ENCODE measurements at places on chromosomes 12 and 14.
A peak's percentile ranks its signal among the peaks of the same experiment; 100 is the strongest.

- peak; percentile 76 for DNase-seq
These were observed 239.1 kb downstream of the DIO2 start for GRCh38 chr14:79972230-79972629.

GRCh38 chr12:64560396-64561301 lies 49.6 kb upstream of the RASSF3 start:
- DNase-seq: peak; percentile 98

DNA sequence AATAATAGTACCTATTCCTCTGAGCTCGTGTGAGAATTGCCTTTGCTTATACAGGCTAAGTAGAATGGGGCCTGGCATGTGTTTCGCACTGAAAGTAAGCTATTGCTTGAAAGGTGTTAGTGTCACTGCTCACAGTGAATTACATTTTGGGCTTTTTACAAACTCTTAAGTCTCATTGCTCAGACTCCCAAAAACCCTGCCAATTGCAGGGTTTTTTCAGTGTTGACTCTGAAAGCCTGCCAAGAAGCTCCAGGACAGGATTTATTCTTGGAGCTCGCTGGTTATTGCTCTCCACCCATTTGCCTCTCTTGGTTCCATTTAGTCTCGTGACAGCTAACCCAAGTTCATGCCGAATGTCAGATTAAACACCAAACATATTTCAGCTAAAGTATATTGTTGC lies 39.8 kb downstream of the NOPCHAP1 start:
- DNase-seq: peak; percentile 79

- DNase-seq: no peak
These were observed 122.4 kb downstream of the ANO6 start for GRCh38 chr12:45338272-45338671.

DNA sequence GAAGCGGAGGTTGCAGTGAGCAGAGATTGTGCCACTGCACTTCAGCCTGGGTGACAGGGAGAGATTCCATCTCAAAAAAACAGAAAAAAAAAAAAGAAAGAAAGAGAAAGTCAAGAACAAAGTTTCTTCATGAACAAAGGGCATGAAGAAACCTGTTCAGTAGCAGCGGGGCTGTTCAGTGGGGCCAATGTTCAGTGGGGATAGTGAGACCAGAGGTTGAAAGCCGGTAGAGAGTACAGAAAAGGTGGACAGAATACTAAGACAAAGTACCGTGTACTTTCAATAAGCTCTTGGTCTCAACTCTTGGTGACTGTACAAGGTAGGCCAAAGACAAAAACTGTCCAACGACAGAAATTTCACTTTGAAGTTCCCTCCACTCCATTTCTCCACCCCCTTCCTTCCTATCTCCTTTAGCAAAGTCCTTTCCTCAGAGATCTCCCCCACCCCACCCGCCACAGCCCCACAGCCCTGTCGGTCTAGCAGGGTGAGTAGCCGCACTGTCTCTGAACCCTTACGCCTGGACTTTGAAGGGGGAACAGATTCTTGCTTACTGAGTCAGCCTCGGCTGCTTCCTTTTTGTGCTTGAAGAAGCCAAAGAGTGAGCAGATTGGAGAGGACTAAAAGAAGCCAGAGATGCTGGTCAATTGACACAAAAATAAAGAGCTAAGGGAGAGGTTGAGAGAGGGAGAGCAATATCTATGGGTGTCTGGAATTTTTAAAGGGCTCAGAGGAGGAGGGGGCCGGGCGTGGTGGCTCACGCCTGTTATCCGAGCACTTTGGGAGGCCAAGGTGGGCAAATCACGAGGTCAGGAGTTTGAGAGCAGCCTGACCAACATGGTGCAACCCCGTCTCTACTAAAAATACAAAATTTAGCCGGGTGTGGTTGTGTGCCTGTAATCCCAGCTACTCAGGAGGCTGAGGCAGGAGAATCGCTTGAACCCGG lies 44.2 kb upstream of the FOS start:
- peak; percentile 91 for DNase-seq

GRCh38 chr12:47820631-47821345 lies 1.1 kb upstream of the HDAC7 start:
- peak; percentile 99 for DNase-seq

GRCh38 chr12:106064721-106065021 lies 74.1 kb downstream of the NUAK1 start:
- no peak for DNase-seq

DNA sequence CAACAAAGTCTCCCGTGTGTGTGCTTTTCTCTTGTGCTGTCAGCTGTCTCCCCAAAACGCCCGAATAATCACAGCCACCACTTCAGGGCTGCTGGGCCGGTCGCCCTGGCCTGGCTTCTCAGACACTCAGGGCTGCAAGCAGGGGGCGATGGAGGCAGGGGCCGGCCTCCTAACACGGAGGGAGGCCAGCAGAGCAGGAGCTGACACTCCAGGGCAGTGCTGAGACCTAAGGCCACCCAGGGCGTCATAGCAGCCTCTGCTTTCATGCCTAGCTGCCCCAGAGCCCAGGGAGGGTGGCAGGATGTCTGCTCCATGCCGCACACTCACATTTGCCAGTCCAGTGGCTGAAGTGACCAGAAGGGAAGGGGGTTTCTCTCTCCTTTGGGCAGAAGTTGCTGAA lies 25.6 kb downstream of the STX2 start:
- DNase-seq: no peak

GRCh38 chr12:10716277-10716676 lies 6.8 kb downstream of the YBX3 start:
- DNase-seq: no peak

DNA sequence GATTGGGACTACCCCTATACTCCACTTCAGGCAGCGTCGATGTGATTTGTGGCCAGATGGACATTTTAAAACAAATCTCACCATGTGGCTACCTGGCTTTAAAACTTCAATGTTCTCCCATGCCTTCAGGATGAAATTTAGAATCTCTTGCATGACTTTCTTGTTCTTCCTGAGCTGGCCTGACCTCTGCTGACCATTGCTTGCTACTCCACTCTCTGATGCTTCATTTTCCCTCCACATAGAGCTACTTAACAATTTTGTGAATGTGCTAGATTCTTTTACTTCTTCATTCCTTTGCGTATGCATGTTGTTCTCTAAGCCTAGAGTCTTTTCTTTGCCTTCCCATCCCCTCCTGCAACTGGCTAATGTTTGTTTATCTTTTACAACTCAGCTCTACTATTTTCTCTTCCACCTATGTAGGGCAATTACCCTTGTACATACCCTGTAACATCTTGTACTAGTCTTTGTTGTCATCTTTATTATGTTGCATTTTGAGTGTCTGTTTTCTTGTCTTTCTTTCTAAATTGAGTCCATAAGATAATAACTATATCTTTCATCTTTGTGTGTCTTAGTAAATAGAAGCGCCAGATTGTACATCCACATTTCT lies 41.2 kb downstream of the YLPM1 start:
- peak; percentile 71 for DNase-seq

DNA sequence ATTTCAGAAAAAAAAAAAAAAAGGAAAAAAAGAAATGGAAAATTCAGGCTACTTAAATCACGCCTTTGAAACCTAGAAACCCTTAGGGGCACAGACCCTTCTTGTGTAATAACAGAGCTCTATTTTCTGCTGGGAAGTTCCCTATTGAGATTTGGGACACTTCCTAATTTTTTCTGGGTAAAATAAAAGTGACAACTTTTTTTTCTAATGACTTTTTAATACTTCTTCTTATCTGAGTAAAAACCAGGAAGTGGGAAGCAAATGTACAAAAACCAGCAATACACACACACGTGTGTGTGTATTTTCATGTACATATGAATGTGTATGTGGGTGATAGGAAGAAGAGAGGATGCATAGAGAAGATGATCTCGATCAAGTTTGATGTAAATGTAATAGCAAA lies 35.8 kb downstream of the ETV6 start:
- DNase-seq: no peak

- DNase-seq: no peak
These were observed 23.7 kb downstream of the GYS2 start for GRCh38 chr12:21580748-21581516.

- no peak for DNase-seq
These were observed 672 bp upstream of the SCFD1 start for GRCh38 chr14:30621354-30621939.

GRCh38 chr12:97112136-97112535 lies 205.1 kb downstream of the NEDD1 start:
- no peak for DNase-seq

DNA sequence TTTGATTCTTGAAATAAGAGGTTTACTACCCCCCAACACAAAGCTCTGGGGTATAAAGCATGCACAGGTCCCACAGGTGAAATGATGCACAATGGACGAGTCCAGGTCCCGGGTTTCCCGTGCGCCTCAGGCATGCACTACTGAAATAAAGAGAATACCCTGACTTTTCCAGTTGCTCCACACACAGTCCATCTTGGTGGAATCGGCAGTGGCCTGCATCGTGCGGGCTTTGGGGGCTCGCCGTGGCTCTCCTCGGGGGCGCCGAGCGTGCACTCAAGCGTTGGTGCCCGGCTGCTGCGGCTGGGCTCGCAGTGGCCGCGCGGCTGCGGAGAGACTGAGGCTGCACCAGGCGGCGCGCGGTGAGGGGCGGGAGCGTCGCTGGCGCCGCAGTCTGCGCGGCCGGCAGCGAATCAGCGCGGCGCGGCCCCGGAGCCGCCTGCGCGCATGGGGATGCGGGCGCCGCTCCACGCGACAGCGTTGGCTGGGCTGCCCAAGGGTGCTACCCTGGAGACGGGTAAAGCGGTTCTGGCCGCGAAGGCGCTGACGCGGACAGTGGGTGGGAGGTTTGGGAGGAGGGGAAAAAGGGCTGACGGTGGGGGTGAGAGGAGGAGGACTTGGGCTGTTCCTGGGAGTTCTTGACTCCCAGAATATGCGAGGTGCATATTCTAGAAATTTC lies 53.8 kb upstream of the CCDC175 start:
- DNase-seq: peak; percentile 3

GRCh38 chr12:57236201-57236924 lies 6.9 kb downstream of the SHMT2 start:
- DNase-seq: no peak

- DNase-seq: peak; percentile 11
These were observed 95.9 kb downstream of the WNK1 start for GRCh38 chr12:848173-848865.

DNA sequence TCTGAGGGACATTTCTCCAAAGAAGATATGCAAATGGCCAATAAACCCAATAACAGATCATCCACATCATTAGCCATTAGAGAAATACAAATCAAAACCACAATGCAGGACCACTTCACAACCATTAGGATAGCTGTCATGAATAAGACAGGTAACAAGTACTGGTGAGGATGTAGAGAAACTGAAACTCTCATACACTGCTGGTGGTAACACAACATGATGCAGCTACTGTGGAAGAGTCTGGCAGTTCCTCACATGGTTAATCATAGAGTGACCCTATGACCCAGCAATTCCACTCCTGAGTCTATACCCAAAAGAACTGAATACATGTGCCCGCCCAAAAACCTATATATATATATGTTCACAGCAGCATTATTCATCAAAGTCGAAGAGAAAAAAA lies 39.0 kb downstream of the TTC9 start:
- DNase-seq: no peak

DNA sequence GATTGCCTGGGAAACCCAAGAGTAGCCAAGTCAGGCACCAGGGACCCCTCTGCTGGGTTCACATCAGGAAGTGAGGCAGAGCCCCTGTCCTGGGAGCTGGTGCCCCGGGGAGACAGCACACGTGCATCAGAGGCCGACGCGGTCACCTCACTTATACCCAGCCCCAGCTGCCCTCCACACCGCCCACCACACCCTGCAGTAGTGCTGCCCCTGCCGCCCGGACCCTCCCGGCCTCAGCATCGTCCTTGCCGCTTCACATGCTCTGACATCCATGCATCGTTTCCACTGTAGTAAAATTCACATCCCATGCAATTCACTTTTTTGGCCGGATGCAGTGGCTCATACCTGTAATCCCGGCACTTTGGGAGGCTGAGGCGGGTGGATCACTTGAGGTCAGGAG lies 14.0 kb downstream of the MMP17 start:
- no peak for DNase-seq

GRCh38 chr14:87171141-87171540 lies 821.8 kb downstream of the GALC start:
- DNase-seq: no peak

DNA sequence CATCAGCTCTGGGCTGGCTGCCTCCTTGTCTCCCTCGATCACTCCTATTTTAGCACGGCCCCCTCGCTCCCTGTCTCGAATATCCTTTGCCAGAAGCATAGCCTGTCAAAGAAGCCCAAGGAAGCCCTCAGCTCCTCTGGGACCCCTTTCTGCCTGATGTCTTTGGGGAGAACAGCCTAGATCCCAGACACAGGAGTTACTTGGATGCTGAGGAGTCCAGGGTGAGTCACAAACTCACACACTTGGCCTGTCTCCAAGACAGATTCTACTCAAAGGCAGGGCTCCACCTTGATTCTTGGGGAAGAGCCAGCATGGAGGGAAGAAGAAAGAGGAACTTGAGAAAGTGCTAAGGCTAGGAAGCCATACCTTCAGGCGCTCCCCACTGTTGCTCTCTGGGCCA lies 8.1 kb downstream of the AVIL start:
- DNase-seq: peak; percentile 55

DNA sequence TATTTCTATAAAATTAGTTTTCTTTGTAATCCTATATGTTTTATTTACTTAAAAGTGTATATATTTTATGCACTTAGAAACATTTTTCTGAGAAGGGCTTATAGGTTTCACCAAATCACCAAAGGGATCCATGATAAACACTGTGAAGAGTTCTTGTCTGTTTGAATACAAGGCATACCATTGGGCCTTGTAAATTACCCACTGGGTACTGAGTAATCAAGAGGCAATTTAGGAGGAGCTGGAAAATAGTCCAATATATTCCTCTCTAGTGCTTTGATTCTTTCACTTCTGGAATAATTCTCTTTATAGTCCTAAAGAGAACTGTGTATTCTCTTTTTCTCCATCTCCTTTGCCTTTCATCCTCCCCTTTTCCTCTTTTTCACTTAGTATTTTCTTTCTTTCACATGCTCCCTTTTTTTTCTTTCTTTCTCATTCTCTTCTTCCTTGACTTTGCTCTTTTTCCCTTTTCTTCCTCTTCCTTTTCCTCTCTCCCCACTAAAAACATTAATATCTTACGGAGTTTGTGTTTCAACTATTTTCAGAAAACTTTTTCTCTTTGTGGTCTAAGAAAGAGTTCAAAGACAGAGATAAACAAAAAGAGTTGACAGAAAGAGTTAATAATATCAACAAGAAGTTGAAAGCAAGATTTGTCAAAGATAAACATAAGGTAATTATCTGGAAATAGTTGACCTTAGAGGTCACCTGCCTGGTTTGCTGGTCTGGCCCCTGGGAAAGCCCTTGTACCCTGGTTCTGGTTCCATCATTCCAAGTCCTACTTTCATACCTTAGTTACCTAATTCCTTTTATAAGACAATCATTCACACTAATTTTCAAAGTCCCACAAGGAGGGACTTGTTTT lies 435.3 kb downstream of the RAD51B start:
- peak; percentile 56 for DNase-seq

GRCh38 chr14:35336494-35337268 lies 44.5 kb downstream of the PSMA6 start:
- DNase-seq: peak; percentile 13

GRCh38 chr14:56896922-56897321 lies 86.6 kb upstream of the OTX2 start:
- DNase-seq: no peak

- DNase-seq: no peak
These were observed 22.4 kb downstream of the LACRT start for GRCh38 chr12:54612225-54612750.
